ENCODE measurements at places on chromosomes 11 and 22.

DNA sequence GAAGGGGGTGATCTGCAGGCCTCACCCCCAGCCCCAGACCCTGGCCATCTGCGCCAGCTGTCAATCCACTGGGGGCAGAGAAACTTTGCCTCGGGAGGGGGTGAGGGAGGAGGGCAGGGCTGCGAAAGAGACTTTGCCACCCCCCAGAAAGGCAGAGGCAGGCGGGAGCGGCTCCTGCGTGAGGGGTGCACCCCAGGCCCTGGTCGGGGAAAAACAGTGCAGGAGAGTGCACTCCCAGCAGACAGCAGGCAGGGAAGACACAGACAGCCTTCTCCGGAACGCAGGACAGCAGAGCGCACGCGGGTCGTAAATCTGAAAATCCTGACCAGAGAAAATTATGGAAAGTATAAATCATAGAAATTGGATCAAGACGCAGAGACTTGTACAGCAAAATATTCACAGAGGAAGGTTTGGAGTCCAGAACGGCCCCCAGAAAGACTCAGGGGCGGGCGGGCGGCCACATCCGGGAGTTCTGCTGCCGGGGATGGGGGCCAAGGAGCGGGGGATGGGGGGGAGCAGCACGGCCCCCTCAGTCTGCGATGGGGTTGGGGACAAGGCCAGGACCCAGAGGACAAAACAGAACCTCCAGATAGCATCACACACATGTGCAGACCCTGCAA is 8.0 kb upstream of the MRPL23 start:
- H3K27me3 ChIP-seq: no peaks in the 10 kb centered on the region
- no peak overlapping the region for H3K27ac ChIP-seq
- H3K4me1 ChIP-seq: peaks cover 14% of the 10 kb centered on the region
- no peak overlapping the region for H3K4me3 ChIP-seq

- H3K27ac ChIP-seq: no peak overlapping the region
- H3K27me3 ChIP-seq: no peaks in the 10 kb centered on the region
- no peaks in the 10 kb centered on the region for H3K4me1 ChIP-seq
- no peak for DNase-seq
These were observed 311.1 kb downstream of the TENM4 start for GRCh38 chr11:79129702-79130101.

- no peaks in the 10 kb centered on the region for H3K36me3 ChIP-seq
- peaks cover 34% of the 10 kb centered on the region for H3K4me1 ChIP-seq
- DNase-seq: no peak
- no peak overlapping the region for H3K4me3 ChIP-seq
- H3K27me3 ChIP-seq: no peaks in the 10 kb centered on the region
These were observed 111.1 kb downstream of the TP53I11 start for GRCh38 chr11:44839458-44840084.

DNA sequence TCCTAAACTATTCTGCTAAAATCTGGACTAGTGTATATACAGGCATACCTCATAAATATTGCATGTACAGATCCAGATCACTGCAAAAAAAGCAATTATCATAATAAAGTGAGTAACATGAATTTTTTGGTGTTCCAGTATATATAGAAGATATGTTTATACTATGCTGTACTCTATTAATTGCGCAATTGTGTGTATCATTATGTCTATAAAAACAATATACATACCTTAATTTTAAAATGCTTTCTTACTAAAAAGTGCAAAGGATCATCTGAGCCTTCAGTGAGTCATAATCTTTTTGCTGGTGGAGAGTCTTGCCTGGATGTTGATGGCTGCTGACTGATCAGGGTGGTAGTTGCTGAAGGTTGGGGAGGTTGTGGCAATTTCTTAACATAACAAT is 35.4 kb upstream of the CEP295 start:
- no peak overlapping the region for H3K4me3 ChIP-seq
- no peak overlapping the region for H3K27ac ChIP-seq
- no peaks in the 10 kb centered on the region for H3K36me3 ChIP-seq
- no peaks in the 10 kb centered on the region for H3K4me1 ChIP-seq
- H3K27me3 ChIP-seq: no peaks in the 10 kb centered on the region
- no peak for DNase-seq

DNA sequence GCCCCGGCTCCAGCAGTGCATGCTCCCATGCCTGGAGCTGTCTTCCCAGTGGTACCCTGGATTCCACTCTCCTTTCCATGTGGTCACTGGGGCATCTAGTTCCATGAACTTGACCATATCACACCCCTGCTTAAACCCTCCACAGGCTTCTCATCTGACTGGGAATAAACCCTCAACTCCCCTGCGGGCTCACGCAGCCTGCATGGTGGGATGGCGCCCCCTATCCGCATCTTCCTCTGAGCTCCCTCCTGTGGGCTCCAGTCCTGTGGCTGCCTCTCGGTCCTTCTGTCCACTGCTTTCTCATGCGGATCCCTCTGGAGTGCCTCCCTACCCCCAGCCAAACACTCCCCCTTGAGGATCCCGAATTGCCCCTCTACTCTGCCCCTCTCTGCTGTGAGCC is 41.4 kb upstream of the TTLL12 start:
- DNase-seq: peak; percentile 60
- no peak overlapping the region for H3K27ac ChIP-seq
- H3K4me3 ChIP-seq: no peak overlapping the region
- H3K4me1 ChIP-seq: no peaks in the 10 kb centered on the region

DNA sequence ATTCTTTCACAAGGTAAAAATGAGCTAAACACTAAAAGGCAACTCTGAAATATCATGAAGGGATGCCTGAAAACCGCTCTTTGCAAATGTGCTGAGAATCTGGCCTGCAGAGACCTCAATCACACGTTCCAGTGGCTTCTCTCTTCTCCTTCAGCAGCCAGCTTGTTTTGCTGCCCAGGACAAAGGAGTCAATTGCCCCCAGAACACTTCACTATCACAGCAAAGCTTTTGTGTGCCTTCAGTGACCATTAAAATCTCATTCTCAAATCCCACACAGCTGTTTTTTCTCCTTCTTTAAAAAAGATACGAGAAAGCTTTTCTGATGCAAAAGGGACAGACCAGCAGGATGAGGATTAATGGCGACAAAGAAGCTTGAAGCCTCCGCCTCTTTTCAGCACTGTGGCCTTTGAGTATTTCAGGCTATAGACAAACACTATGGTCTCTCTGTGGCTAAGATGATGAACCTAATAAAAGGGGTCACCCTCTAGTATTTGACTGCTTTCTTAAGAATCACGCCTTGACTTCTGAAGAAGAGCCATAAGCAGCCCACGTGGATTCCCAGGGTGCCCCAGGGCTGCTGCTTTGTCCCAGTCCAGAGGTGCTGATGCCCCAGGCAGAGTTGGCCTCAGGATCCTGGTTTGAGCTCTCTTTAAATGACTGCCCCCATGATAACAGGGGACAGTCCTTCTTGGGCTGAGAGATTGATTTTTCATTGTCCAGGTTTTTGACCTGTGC is 33.4 kb upstream of the NRIP3 start:
- H3K27ac ChIP-seq: no peak overlapping the region
- no peaks in the 10 kb centered on the region for H3K36me3 ChIP-seq
- H3K27me3 ChIP-seq: no peaks in the 10 kb centered on the region

- no peak overlapping the region for H3K27ac ChIP-seq
- no peak for DNase-seq
- peaks cover 10% of the 10 kb centered on the region for H3K4me1 ChIP-seq
- no peaks in the 10 kb centered on the region for H3K36me3 ChIP-seq
These were observed 139.6 kb downstream of the TRPC6 start for GRCh38 chr11:101444164-101444563.

GRCh38 chr22:29524442-29525191 is 28.9 kb downstream of the THOC5 start:
- H3K27me3 ChIP-seq: no peaks in the 10 kb centered on the region
- H3K4me3 ChIP-seq: no peak overlapping the region
- H3K27ac ChIP-seq: no peak overlapping the region
- H3K4me1 ChIP-seq: no peaks in the 10 kb centered on the region

GRCh38 chr22:47460861-47461260 is 698.4 kb downstream of the TBC1D22A start:
- H3K36me3 ChIP-seq: no peaks in the 10 kb centered on the region
- H3K4me3 ChIP-seq: no peak overlapping the region
- no peak for DNase-seq
- no peak overlapping the region for H3K27ac ChIP-seq

- H3K4me3 ChIP-seq: no peak overlapping the region
- H3K27me3 ChIP-seq: no peaks in the 10 kb centered on the region
- H3K36me3 ChIP-seq: no peaks in the 10 kb centered on the region
- no peaks in the 10 kb centered on the region for H3K4me1 ChIP-seq
These were observed 5.8 kb upstream of the CEP295 start for GRCh38 chr11:93655581-93656255.

DNA sequence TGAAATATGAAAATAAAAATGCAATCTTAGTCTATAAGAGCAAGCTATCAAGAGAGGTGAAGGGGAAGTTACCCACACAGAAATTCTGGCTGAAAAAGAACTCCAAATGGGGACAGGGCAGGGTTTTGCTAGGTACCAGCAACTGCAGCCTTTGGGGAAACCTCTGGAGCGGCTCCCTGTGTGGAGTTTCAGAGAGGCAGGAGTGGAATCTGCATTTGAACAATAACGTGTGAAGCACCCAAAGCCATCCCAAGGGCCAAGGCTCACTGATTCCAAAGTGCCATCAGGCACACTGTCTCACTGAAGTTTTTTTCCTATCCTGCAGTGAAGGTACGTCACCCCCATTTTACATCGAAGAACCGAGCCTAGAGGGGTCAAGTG is 87.8 kb downstream of the KCNC1 start:
- no peak overlapping the region for H3K4me3 ChIP-seq
- H3K27me3 ChIP-seq: peaks cover 3% of the 10 kb centered on the region
- no peak for DNase-seq
- H3K36me3 ChIP-seq: no peaks in the 10 kb centered on the region

Measured in SJSA1 (cell line).